ENCODE measurements at places on chromosomes 11 and 22.

GRCh38 chr11:43358279-43358800 is 380 bp upstream of the TTC17 start:
- DNase-seq: no peak

GRCh38 chr11:11432621-11433319 is 79.7 kb upstream of the CSNK2A3 start:
- no peak for DNase-seq

- no peak for DNase-seq
Measured at GRCh38 chr11:61460474-61460881, 30.6 kb downstream of the SDHAF2 start.

DNA sequence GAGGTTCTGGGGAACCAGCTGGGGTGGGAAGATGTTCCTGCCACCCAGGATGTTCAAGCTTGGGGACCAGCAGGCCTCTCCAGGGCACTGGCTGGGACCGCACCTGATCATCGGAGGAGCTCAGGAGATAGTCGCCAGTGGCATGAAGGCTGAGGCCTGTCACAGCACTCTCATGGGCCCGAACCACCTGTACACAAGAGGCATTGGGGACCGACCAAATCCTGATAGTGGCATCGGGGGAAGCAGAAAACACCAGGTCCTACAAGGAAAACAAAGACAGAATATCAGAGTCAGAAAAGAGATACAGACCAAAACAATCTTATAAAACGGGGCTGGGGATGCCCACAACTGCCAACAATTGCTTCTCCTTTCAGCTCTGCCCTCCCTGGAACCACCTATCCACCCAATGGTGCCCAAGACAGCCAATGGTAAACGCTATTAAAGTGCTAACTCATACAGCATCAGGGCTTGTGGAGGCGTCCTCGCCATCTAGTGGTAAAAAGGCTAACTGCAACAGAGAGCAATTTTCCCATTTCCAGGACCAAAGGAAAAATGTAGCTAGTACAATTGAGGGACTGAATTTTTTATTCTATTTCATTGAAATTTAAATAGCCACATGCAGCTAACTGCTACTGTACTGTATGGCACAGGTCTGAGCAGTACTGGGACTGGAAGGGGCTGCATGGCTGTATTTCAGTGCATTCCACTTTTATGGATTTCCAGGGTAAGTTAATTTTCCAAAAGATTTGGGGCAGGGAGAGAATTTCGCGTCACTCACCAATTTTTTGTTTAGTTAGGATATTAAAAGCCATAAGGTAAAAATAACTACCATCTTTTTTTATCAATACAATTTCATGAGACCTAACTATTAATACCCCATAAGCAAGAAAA is 7.1 kb downstream of the PRPF19 start:
- DNase-seq: no peak

GRCh38 chr11:45692808-45693453 is 27.5 kb upstream of the CHST1 start:
- no peak for DNase-seq

- no peak for DNase-seq
Measured at GRCh38 chr11:62373464-62374119, 36.3 kb downstream of the ASRGL1 start.

GRCh38 chr11:35897019-35897418 is 46.8 kb upstream of the LDLRAD3 start:
- no peak for DNase-seq

GRCh38 chr11:88421530-88421929 is 84.0 kb upstream of the CTSC start:
- no peak for DNase-seq

- DNase-seq: no peak
Measured at GRCh38 chr11:69321877-69322361, 28.0 kb downstream of the MYEOV start.

GRCh38 chr11:1829039-1829820 is 5.6 kb upstream of the SYT8 start:
- no peak for DNase-seq

- DNase-seq: no peak
Measured at GRCh38 chr11:110896358-110896757, 184.1 kb upstream of the ARHGAP20 start.

DNA sequence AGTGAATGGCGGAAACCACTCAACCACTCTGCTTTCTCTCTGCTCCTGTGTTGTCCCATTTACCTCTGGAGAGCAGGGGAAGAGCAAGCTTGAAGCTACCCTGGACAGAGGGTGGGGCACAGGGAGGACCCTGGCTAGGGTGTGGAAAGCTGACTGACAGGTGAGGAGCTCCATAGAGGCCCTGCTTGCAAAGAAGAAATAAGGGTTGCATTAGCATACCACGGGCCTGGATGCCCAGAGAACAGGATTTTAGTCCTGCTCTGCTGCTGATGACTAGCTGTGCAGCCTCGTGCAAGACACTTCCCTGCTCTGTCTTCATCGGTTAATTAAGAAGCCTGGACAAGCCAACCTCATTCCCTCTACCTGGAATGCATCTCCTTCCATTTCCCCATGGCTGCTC is 135.0 kb downstream of the BUD13 start:
- DNase-seq: no peak

DNA sequence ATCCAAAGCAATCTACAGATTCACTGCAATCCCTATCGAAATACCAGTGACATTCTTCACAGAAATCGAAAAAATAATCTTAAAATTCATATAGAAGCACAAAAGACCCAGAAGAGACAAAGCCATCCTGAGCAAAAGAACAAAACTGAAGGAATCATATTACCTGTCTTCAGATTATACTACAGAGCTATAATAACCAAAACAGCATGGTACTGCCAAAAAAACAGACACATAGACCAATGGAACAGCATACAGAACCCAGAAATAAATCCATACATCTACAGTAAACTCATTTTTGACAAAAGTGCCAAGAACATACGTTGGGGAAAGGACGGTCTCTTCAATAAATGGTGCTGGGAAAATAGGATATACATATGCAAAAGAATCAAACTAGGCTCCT is 18.9 kb downstream of the RRP8 start:
- no peak for DNase-seq

GRCh38 chr22:38353142-38353629 is 36.0 kb upstream of the CSNK1E start:
- no peak for DNase-seq

DNA sequence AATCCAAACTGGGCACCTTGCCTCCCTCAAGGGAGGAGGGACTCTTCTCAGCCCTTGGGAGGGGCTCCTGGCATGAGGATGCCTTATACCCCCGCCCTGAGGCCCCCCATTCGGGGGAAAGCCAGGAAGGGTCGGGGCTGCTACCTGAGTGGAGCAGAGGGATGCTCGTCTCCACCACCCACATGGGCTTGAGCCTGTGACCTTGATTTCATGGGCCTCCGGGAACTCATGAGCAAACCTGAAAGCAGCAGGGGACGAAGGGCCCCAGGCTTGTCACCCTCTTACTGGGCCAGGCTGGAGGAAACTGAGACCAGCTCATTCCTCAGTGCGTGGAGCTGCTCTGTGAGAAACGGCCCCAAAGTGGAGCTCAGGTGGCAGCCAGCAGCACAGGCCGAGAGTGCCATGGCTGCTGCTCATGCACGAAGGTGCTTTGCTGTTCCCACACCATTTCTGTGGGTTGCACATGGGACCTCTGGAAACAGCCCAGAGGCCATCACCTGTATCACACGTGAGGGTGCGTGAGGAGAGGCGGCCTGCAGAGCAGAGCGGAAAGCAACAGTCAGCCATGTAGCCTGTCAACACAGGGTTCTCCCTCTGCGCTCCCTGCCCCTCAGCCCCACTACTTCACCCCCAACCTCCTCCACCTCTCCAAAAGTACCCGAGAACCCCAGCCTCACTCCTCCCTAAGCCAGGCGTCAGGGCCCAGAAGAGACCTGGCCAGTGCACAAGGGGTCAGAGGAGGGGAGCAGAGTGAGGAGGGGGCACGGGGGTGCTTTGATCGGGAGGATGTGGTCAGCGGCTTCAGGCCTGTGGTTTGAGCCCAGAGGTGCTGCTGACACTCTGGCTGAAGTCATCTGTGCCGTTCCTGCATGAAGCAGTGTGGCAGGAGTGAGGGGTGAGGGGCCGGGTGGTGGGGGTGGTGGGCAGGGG is 14.1 kb upstream of the IL2RB start:
- no peak for DNase-seq

DNA sequence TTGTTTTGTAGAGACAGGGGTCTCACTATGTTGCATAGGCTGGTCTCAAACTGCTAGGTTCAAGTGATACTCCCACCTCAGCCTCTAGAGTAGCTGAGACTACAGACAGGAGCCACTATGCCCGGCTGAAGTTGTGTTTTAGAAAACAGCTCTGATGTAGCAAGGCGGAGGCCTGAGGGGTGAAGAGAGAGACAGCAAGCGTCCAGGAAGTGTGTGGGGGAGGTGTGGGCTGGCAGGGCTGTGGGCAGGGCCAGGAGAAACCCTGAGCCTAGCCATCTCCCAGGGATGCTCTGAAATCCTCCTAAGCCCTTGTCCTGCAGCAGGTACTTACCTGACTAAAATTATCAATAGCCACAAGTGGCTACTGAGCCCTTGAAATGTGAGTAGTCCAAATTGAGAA is 16.1 kb upstream of the RPS3 start:
- DNase-seq: no peak

DNA sequence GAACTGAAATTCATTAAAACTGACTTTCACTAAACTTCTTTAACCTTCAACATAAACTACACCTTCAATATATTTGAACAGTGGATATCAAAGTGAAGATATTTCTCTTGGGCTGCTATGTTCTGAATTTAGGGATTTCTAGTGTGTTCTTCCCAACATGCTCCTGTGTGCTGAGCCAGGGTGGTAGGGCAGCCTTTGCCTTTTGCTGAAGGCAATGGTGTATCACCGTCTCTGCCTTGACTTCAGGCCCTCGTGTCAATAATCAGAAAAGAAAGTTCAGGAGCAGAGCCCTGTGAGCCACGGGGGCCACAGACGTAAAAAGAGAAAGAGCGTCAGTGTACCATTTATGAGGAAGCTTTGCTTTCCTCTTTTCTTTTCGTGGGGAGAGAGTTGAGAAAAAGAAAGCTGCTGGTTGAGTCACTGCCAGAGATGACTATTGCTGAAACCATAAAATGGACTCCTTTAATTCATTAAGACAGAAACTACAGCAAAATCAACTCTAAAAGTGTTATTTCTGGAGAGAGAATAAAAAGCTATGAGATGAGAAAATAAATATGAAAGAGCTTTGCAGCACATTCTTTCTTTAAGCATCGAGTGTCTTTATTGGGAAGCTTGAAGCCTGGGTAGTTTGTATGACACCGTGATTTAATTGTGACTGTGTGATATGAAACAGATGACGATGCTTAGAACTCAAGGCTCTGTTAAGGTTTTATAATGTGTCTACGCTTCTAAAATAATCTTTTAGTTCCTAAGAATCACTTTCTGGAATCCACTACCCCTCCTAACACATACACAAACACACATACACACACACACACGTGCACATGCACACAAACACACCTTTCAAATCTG is 271.8 kb upstream of the MTNR1B start:
- DNase-seq: no peak

- no peak for DNase-seq
Measured at GRCh38 chr11:134124660-134125451, 56.0 kb downstream of the JAM3 start.

- DNase-seq: no peak
Measured at GRCh38 chr22:47408409-47408808, 646.0 kb downstream of the TBC1D22A start.

- DNase-seq: no peak
Measured at GRCh38 chr11:96303980-96304379, 39.0 kb downstream of the MAML2 start.

DNA sequence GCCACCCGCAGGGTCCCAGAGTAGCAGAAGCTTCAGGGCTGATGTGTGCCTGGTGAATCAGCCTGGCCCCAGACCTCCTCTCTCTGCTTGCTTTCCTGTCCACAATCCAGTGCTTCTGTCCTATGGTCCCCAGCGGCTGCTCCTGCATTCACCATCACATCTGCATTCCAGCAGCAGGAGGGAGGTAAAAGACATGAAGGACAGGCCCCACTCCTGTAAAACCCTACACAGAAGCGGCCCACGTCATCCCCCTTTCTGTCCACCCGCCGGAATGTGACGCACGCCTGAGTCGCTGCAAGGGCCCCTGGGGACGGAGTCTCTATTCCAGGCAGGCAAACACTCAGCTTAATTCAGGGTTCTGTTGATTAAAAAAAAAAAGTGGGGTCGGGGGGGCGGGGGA is 58.3 kb downstream of the CDKN1C start:
- DNase-seq: no peak

- no peak for DNase-seq
Measured at GRCh38 chr11:120066738-120067437, 71.0 kb downstream of the TRIM29 start.

DNA sequence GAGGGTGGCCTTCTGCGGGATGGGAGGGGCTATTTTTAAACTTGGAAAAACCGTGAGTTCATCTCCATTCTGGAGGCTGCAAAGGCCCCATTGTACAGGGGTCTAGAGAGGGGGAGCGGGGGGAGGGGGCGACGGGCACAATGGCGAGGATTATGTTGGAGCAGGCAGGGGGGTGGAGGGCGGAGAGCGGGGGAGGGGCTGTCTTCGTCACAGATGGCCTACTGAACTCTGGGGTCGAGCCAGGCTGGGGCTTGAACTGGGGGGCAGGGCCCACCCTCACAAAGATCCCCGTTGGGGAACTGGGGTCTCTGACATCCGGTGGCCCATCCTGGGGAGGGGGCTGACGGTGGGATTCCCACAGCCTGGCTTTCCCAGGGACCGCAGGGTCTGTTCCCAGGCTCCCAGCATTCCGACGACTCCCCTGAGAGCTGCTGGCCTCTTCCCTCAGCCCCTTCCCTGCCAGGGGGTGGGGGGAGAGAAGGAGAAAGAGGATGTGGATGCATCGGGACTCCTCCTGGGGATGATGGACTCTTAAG is 3.4 kb upstream of the MCAM start:
- no peak for DNase-seq

- no peak for DNase-seq
Measured at GRCh38 chr22:45535290-45535689, 32.6 kb downstream of the FBLN1 start.

Data from brain pericyte (primary cell).